ENCODE measurements at places on chromosomes 2 and 18.

GRCh38 chr2:218743068-218743467, 32.4 kb downstream of the TTLL4 start:
- H3K27me3 ChIP-seq: no peaks in the 10 kb centered on the region
- no peak overlapping the region for H3K4me3 ChIP-seq
- no peaks in the 10 kb centered on the region for H3K4me1 ChIP-seq
- H3K27ac ChIP-seq: no peak overlapping the region
- H3K36me3 ChIP-seq: peaks cover 52% of the 10 kb centered on the region

GRCh38 chr2:195494451-195494850, 162.6 kb upstream of the SLC39A10 start:
- H3K27me3 ChIP-seq: no peaks in the 10 kb centered on the region
- no peak overlapping the region for H3K27ac ChIP-seq
- H3K4me1 ChIP-seq: no peaks in the 10 kb centered on the region
- DNase-seq: no peak

- DNase-seq: no peak
- H3K4me3 ChIP-seq: no peak overlapping the region
- no peak overlapping the region for H3K27ac ChIP-seq
- H3K36me3 ChIP-seq: no peaks in the 10 kb centered on the region
- peaks cover 8% of the 10 kb centered on the region for H3K4me1 ChIP-seq
Observed at GRCh38 chr2:181658444-181658843, 1.5 kb upstream of the CERKL start.

DNA sequence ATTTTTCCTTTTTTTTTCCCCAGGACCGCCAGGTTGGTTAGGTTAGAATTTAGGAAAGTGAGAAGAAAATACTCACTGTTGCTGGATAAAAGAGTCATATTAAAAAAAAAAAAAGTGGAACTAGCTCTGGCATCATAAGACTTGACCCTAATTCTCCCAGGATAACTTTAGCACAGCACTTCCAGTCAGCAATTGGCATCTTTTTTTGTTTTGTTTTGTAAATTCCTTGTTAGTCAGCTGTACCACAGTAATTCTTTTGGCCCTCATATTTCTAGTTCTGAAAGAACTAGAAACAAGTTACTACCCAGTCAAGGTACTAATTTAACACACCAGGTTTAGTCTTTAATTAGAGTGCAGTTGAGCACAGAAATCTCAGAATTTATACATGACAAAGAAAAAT, 873.5 kb upstream of the POU3F3 start:
- no peaks in the 10 kb centered on the region for H3K27me3 ChIP-seq
- no peak for DNase-seq
- no peaks in the 10 kb centered on the region for H3K36me3 ChIP-seq
- H3K4me3 ChIP-seq: no peak overlapping the region

DNA sequence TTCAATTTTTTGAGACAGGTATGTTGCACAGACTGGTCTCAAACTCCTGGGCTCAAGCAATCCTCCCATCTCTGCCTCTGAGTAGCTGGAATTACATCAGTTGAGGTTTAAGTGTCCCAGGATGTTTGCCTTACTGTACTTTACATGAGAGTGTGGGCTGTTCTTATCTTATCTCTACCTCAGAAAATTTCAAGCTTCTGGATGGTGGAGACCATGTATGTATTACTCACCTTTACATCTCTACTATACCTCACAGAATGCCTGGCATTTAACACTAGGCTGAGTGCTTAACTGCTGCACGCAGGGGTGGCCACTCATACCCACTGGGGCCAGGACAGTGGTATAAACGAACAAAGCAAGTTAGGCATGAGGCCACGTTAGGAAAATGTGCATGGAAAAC, 272.0 kb upstream of the RAB12 start:
- no peak for DNase-seq
- peaks cover 8% of the 10 kb centered on the region for H3K4me1 ChIP-seq
- H3K36me3 ChIP-seq: no peaks in the 10 kb centered on the region

DNA sequence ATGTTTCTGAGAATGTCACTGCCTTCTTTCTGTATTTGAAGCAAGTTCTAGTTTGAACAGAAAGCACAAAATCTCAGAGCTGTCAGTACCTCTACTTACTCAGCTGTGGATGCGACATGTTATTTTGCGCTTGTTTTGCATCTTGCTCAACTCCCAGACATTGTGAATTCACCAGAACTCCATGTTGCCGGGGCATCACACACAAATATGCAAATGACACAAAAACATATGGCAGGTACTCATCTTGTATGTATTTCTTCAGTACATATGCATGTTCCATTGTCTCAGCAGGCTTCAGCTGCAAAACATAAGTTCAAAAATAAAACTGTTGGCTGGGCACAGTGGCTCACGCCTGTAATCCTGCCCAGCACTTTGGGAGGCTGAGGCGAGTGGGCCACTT, 30.8 kb downstream of the ADCY3 start:
- peaks cover 6% of the 10 kb centered on the region for H3K36me3 ChIP-seq

GRCh38 chr2:71595569-71595968, 142.2 kb downstream of the DYSF start:
- peaks cover 4% of the 10 kb centered on the region for H3K4me1 ChIP-seq
- no peaks in the 10 kb centered on the region for H3K36me3 ChIP-seq
- DNase-seq: no peak
- peaks cover 61% of the 10 kb centered on the region for H3K27me3 ChIP-seq
- no peak overlapping the region for H3K4me3 ChIP-seq
- no peak overlapping the region for H3K27ac ChIP-seq

DNA sequence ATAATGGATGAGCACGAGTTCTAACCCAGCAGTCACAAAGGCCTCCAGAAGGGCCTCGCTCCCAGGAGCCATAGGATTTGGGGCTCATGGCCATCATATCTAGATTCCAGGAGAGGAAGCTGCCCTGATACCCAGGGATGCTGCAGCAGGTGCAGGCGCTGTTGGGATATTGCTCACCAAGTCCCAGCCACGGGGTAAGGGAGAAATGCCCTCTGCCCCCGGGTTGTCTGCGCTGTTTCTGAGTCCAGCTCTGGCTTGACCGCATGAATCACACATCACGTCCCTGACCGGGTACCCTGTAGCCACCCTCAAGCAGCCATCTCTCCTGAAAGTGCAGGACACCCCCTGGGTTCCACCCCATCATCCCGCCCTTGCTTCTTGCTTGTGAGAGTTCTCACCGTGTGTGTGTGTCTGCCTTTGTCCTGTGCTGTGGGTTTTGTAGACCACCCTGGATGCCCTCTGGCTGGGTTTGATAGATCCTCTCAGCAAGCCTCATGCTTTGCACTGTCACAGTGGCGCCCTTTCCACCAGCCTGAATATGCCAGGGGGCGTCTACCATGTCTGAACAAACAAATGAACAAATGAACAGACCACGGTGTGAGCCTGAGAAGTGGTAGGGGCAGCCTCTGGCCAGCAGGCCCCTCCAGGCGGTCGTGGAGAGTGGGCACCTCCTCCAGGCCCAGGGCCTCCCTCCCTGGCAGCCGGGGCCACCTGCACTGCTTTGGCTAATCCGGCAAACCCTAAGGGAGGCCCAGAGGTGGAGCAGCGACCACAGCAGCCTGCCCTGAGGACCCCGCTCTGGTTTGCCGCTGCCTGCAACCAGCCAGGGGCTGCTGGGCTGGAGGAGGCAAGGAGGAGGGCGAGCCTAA, 32.1 kb downstream of the ADRA2B start:
- no peak overlapping the region for H3K27ac ChIP-seq
- no peaks in the 10 kb centered on the region for H3K36me3 ChIP-seq
- DNase-seq: no peak
- peaks cover 13% of the 10 kb centered on the region for H3K27me3 ChIP-seq

- DNase-seq: no peak
- H3K27me3 ChIP-seq: no peaks in the 10 kb centered on the region
- H3K4me1 ChIP-seq: no peaks in the 10 kb centered on the region
Observed at GRCh38 chr2:2325516-2325915, 5.6 kb downstream of the MYT1L start.

GRCh38 chr2:160254189-160254762, 54.2 kb upstream of the ITGB6 start:
- H3K4me1 ChIP-seq: peaks cover 10% of the 10 kb centered on the region
- no peaks in the 10 kb centered on the region for H3K36me3 ChIP-seq
- DNase-seq: no peak
- H3K27ac ChIP-seq: peak overlapping the region; percentile 96
- no peaks in the 10 kb centered on the region for H3K27me3 ChIP-seq

DNA sequence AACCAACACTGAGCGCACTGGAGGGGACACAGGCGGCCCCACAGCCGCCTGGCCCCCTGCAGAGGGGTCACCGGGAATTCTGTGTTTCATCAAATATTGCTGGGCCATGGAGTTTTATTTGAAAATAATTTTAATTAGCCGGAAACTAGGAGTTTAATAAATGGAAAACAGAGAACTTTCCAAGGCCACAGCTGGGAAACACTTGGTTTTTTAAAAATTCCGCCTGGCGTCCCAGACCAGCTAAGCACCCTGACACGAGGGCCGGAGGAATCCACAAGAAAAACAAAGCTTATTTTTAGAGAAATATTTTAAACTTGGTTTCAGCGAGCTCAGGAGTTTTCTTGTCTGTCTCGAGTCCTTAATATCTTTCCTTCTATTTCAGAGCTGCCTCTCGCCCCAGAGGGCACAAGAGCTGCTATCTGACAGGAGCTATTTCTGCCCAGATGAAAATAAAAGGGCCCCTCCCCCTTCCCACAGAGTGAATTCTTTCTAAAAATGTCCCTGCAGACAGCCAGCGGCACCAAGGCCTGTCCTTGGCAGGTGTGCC, 8.2 kb downstream of the ZFP36L2 start:
- H3K27ac ChIP-seq: peak overlapping the region; percentile 100
- H3K4me3 ChIP-seq: no peak overlapping the region
- H3K36me3 ChIP-seq: peaks cover 15% of the 10 kb centered on the region
- DNase-seq: peak; percentile 36

DNA sequence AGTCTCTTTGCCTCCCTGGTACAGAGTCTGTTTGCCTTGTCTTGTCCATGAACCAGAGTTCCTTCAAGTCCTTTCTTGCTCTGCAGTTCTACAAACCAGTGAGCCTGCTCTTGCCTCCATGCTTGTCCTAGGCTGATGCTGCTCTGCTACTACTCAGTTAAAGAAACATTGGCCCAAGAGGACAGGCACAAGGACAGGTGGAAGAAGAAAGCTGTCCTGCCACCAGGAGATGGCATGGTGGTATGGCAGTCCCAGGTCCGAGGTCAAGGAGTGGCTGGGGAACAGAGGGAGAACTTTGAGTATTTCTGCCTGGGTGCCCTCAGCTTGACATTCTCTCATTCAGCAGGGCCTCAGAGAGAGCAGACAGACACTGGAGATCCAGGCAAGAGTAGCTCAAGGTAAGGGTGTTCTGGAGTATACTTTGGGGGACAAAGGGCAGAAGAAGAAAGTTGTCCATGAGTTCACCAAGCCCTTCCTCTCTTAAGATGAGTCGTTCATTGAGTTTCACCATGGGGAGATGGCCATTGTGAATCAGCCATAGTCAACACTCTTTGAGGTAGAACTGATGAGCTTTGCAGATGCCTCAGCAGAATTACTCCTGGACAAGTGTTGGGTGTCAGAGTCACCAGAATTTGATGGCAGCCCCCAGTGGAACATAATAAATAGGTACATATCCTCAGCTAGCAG, 20.4 kb downstream of the TTC32 start:
- peaks cover under 1% of the 10 kb centered on the region for H3K4me1 ChIP-seq
- H3K27me3 ChIP-seq: no peaks in the 10 kb centered on the region
- H3K36me3 ChIP-seq: no peaks in the 10 kb centered on the region
- no peak overlapping the region for H3K4me3 ChIP-seq

- no peak overlapping the region for H3K27ac ChIP-seq
- H3K36me3 ChIP-seq: no peaks in the 10 kb centered on the region
- H3K4me1 ChIP-seq: no peaks in the 10 kb centered on the region
- peak; percentile 74 for DNase-seq
Observed at GRCh38 chr2:189143925-189144324, 35.6 kb downstream of the COL5A2 start.

GRCh38 chr2:40564184-40564583, 112.3 kb upstream of the SLC8A1 start:
- H3K4me3 ChIP-seq: no peak overlapping the region
- no peak overlapping the region for H3K27ac ChIP-seq
- no peaks in the 10 kb centered on the region for H3K27me3 ChIP-seq
- no peaks in the 10 kb centered on the region for H3K36me3 ChIP-seq

DNA sequence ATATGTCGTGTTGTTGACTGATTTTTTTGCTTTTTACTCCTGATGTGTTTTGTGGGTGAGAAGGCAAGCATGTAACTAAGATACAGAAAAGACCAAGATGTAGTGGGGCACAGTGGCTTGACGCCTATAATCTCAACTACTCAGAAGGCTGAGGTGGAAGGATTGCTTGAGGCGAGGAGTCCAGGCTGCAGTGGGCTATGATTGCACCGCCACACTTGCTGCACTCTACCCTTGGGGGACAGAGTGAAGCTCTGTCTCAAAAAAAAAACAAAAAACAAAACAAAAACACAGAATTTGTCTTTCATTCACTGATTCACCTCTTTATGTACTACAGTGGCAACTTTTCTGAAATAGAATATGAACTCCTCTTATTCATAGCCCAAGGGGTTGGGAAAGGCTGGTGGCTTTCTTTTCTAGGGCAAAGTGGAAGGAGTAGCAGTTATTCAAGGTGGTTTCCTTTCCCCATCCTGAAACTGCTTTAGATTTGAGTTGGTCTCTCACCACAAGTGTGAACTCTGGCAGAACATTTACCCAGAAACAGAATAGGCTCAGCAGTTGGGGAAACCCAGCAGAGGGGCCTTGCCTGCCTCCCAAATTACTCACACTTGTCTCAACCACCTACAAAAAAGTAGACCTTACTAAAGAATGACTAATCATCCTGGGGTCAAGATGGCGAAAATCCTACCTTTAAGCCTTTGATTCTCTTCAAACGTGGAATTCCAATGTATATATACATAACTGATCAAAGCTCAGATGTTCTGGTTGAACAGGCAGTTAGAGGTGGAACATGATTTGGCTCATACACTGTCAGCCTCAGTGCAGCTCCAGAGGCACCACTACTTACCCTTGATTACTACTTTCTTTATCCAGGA, 6.5 kb downstream of the TANK start:
- DNase-seq: no peak
- H3K27me3 ChIP-seq: no peaks in the 10 kb centered on the region
- H3K4me1 ChIP-seq: peaks cover 5% of the 10 kb centered on the region
- peak overlapping the region; percentile 74 for H3K27ac ChIP-seq

DNA sequence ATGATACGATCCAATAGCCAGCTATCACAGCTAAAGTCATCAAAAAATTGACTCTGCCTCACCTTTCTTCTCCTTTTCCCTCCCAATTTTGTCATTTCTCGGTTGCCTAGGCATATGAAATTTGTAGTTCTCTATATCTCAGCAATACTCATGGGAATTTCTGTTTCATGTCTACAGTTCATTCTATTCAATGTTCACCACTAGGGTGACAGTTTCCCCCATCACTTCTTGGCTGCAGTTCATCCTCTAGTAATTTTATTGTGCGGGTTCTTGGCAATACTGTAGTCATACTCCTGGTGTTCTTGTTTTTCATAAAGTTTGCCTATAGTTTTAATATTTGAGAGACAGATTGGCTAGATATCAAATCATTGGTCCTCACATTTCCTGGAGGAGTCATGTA, 872.2 kb upstream of the ID2 start:
- H3K27me3 ChIP-seq: no peaks in the 10 kb centered on the region
- H3K36me3 ChIP-seq: no peaks in the 10 kb centered on the region
- H3K4me3 ChIP-seq: no peak overlapping the region
- no peak for DNase-seq
